ENCODE measurements at places on chromosomes 7 and 10.

GRCh38 chr10:96833220-96834001, 1.3 kb downstream of the LCOR start:
- no peak for DNase-seq

GRCh38 chr7:17099083-17099973, 199.1 kb upstream of the AHR start:
- no peak for DNase-seq

- no peak for DNase-seq
Measured at GRCh38 chr10:121721257-121721656, 123.0 kb upstream of the FGFR2 start.

DNA sequence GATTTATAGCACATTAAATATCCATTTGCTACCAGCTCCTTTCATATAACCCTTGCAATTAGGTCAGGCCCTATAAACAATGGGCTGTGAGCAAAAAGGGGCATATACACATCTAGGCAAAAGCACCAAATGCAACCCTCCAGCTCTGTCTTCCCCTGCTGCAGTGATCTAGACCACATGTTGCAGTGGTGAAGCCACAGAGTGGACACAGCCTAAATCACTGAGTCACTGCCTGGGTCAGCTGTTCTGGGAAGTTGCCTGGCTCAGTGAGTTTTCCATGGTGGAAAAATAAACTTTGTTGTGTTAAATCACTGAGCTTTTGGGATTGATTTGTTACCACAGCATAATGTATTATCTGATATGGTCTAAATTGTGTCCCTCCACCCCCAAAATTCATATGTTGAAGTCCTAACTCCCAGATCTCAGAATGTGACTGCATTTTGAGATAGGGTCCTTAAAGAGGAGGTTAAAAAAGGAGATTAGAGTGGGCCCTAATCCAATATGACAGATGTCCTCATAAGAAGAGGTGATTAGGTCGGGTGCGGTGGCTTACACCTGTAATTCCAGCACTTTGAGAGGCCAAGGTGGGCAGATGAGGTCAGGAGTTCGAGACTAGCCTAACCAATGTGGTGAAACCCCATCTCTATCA, 70.4 kb downstream of the ZFAND4 start:
- DNase-seq, result no peak

GRCh38 chr10:80411681-80412220, 3.4 kb downstream of the PRXL2A start:
- DNase-seq, result no peak

DNA sequence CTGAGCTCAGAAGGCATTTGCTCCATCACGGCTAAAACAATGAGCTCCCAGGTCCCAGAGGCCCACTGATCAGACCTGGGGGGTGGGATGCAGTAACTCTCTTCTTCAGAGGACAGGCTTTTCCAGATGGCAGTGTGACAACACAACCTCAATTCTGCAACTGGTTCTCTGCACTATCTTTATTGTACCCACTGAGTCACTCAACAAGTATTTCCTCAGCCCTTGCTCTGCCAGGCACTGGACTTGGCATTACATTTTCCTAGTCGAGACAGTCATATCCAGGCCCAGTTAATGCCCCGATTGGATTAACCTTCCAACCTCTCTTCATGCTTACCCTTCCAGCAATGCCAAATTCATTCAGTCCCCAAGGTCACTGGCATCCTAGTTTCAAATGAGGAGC, 72.6 kb downstream of the JAZF1 start:
- DNase-seq, result no peak

DNA sequence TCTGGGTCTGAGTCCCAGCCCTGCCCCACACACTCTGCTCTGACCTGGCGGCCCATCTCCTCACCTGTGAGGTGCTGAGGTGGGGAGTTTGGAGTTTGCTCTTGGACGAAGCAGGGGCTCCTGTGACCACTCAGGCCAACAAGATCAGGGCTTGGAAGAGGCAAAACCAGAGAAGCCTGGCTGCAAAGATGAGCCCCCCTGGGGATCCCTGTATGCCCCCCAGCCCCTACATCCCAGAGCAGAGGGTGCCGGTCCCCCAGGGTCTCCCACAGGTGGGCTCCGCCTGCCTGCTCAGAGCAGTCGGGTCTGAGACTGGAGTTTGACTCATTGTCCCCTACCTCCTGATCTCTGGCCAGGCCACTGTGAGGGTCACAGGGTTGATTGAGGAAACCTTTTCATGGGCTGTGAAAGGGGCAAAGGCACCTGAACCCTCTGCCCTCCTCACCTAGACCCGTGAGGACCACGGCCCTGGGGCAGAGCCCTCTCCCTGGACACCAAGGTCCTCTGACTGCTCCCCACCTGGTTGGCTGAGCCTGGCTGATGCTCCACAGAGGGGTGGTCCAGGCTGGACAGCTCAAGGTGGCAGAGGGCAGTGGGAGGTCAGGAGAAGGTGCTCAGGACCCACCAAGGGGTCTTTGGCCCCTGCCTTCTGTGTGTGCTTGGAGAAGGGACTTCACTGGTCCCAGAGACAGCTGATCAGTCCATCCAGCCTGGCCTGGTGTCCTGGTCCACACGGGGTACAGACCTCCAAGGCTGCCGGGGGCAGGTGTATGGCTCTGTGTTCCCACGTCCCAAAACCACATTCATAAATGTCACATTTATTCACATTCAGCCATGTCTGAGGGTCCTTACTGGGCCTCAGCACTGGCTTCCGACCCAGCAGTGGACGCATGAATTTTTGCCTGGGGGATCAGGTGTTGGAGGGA, 9.1 kb upstream of the SCART1 start:
- DNase-seq, result no peak
